ENCODE measurements at places on chromosomes 2 and 18.
A peak's percentile ranks its signal among the peaks of the same experiment; 100 is the strongest.

DNA sequence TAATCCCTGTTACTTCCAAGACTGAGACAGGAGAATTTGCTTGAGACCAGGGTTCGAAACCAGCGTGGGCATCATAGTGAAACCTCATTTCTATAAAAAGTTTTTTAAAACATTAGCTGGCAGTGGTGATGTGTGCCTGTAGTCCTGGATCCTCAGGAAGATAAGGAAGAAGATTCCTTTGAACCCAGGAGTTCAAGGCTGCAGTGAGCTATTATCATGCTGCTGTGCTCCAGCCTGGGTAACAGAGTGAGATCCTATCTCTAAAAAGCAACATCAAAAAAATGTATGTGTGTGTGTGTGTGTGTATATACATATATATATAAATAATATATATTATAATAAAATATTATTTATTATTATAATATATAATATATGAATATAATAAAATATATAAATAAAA is 1417.6 kb upstream of the CDH2 start:
- DNase-seq, result no peak

DNA sequence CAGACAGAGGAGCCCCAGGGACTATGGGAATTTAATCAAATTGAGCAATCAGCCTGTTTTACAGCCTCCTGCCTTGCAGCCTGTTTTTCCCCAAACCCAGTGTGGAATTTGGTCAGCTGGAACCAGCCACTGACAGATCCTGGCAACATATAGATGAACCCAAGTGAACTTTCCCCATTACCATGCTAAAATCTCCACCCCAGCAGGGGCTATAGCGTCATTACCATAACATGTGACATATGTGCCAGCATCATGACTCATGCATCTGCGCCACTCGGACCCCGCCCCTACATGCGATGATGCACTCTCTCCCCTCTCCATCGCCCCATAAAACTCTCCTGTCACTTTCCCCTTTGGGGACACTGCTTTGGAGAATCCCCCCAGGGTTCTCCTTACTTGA is 17.3 kb upstream of the FEZ2 start:
- no peak for DNase-seq

DNA sequence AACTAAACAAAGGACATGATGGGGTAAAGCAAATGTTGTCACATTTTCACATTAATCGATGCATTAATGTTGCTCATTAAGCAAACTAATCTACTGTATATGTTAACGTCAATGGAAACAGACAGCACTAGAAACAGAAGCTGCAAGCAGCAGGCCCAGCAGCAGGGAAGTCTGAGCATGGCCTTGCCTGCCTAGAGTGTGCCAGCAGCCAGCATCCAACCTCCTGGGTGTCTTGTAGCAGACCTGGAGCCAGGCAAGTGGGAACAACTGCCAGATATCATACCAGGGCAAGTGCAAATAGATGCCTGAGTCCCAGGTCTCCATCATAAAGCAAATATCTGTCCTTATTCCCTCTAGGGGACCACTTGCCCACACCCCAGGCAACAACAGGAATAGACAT is 319.0 kb downstream of the LRRTM1 start:
- no peak for DNase-seq

DNA sequence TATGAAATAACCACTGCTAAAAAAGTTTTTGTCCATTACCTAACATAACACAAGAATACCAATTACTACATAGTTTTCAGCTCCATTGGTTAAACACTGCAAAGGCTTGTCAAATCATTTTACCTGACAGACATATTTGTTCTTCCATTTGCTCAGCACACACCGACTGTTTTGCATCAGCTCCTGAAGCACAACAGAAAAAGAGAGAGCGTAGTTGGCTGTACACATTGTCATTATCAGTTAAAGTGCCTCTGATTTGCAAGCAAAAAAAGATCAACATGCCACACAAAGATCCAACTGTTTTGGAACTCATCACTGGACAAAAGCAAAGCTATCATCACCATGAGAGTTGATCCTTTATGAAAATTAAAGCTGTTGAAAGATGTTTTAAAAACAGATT is 103.8 kb downstream of the WDPCP start:
- DNase-seq, result no peak

DNA sequence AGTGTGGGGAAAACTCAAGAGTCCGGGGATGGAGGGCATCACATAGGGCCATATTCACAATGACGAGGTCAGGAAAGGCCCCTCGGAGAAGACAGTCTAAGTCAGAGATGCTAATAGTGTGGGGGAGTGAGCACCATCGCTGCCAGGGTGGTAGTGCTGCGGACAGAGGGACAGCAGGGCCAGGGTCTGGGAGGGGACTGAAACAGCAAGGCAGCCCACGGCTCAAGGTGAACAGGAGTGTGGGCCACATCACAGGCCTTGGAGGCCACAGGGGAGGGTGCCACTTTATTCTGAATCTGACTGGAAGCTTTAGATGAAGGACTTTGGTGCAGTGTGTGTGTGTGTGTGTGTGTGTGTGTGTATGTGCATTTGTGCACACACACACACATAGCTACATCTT is 130.9 kb upstream of the GLI2 start:
- DNase-seq, result no peak

DNA sequence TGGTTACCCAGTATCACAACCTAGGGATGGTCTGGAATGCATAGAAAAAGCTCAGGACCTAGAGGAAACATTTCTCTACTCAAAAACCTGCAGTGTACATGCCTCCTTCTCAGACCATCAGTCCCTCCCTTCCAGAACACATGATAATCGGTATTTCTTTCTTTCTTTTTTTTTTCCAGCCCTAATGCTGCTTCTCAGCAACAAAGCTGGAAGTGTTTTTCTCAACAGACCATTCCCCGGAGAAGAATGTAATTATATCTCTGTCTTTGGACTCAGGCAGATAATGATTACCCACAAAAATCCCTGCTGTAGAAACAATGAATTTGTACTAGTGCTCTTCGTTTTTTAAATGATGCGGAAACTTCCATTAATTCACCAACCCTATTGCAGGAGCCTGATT is 44.1 kb upstream of the NDUFV2 start:
- no peak for DNase-seq

- no peak for DNase-seq
These were observed 78.3 kb upstream of the MAP4K3 start for GRCh38 chr2:39515273-39515896.

GRCh38 chr2:231612109-231612455 is 19.4 kb downstream of the TEX44 start:
- no peak for DNase-seq

GRCh38 chr2:10036095-10036884 is 7.1 kb upstream of the KLF11 start:
- no peak for DNase-seq

DNA sequence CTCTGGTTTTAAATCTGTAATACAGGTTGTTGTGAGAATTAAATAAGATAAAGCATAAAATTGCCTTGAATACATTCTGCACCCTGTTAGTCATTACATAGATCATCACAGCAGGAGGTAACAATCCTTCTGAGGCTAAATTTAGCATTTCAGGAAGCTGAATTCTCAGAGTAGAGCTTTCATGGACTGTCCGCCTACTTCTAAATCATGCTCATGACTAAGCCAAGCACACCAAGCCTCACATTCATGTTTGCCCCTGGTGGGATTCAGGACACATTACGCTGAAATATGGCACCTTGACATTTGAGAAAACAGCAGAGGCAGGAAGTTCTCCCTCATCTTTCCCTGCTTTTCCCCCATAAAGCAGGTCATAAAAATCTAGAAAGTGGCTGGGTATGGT is 16.6 kb upstream of the PIK3C3 start:
- no peak for DNase-seq

- no peak for DNase-seq
These were observed 67.9 kb upstream of the PNPT1 start for GRCh38 chr2:55761526-55761925.

DNA sequence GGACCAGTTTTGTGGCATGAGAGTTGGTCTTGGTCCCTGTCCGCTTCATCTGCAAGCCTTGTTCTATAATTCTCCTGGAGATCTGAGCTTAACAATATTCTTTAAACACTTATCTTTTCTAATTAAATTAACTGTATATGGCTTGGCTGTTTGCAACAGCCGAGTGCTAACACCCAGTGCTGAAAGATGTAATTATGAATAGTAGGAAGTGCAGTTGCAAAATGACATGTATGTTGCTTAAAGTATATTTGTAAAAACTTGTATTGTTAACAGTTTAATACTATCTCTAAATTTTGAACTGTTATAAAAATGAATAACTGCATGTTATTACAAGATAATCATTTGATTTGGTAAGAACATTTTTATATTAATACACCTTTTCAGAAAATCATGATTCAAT is 45.1 kb downstream of the CCDC102B start:
- DNase-seq, result no peak

DNA sequence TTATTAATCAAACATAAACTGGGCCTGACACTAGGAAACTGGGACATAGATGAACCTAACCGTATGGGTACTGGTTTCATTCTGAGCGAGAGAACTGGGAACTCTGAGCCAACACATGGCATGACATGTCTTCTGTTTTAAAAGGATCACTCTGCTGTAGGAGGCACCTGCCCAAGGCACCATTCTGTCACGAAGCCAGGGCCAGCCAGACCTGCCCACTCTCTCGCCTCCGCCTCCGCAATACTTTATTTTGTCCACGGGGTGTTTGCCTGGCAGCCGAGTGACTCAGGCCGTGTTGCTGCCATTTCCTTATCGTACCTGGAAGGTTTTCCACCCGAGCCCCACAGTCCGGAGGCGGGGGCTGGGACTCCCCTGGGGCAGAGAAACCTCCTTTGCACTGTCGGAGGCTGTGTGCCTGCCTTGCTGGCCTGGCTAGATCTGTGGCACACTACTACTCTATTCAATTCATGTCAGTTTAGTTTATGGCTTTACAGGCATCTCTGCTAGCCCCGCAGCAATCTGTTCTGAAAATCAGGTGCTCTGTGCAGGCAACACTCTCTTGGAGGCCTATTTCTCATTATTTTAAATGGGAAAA is 120.4 kb upstream of the ACKR3 start:
- DNase-seq, result no peak

DNA sequence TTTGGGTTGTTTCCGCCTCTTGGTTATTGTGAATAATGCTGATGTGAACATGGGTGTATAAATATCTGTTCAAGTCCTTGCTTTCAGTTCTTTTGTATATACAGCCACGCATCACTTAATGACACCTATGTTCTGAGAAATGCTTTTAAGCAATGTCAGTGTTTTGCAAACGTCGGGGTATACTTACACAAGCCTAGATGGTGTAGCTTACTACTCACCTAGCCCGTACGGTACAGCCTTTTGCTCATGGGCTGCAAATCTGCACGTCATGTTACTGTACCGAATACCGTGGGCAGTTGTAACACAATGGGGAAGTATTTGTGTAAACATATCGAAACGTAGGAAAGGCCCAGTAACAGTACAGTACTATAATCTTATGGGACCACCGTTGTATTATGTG is 12.4 kb downstream of the RALB start:
- no peak for DNase-seq

DNA sequence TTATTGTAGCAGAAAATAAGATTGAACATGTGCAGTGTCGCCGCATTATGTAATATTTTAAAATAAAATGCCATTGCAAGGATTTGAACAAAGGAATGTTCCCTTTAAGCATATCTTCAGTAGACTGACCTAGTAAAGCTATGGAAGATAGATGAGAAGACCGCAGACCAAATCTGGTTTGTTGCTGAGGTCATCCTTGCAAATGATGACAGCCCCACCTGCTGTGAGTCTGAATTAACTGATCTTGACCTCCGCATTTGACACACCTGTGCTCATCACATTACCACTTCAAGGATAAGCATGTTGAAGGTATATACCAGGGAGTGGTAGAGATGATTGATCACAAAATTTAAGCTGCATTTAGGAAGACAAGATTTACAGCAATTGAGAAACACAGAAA is 96.2 kb downstream of the NYAP2 start:
- DNase-seq, result peak; percentile 10

- no peak for DNase-seq
These were observed 117.1 kb downstream of the FSHR start for GRCh38 chr2:49037197-49037596.

- no peak for DNase-seq
These were observed 75.6 kb upstream of the REG3A start for GRCh38 chr2:79235135-79235534.

DNA sequence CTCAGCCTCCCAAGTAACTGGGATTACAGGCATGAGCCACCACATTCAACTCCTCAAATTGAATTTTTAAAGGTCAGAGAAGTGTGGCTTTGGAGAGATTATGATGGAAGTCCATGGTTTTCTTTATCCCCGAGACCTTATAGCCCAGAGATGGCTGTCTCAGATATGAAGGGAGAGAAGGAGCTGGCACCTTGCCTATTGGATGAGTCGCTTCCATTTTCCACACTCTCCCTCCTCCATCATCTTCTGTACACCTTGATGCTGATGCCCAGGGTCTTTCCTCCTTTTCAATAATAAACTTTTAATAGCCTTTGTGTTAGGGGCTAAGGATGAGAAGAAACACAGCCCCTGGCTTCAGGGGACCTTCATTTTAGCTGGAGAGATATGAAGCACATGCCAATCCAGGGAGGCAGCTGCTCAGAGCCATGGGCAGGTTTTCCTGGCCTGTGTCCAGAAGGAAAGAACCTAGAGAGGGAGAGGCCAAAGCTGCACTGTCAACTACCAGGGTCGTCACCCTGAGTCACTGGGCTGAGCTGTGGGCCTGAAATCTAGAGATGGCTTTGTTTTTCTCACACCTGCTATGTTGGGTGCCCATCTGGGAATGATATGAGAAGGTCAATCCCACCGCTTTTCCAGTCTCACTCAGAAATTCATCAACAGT is 146.0 kb upstream of the SERTAD2 start:
- DNase-seq, result peak; percentile 43

- peak; percentile 18 for DNase-seq
These were observed 106.2 kb downstream of the CCDC141 start for GRCh38 chr2:178943745-178944144.

GRCh38 chr2:43218702-43219382 is 7.6 kb downstream of the ZFP36L2 start:
- DNase-seq, result no peak

DNA sequence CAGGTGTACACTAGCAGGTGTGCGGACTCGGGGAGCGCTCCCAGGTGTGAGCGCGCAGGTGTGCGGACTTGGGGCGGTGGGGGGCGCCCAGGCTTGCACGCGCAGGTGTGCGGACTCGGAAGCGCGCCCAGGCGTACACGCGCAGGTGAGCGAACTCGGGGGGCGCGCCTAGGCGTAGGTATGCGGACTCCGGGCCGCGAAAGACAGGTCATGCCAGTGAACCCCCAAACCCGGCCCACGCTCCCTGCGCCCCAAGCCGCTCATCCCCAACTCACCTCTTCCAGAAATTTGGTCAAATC is 342 bp downstream of the CYB5A start:
- no peak for DNase-seq

- DNase-seq, result no peak
These were observed 59.2 kb downstream of the LRRC30 start for GRCh38 chr18:7290077-7290476.

- peak; percentile 4 for DNase-seq
These were observed 917.6 kb upstream of the ACVR2A start for GRCh38 chr2:146927080-146927711.

GRCh38 chr2:67752199-67752598 is 310.6 kb downstream of the C1D start:
- DNase-seq, result no peak

GRCh38 chr18:34223893-34224422 is 755 bp downstream of the NOL4 start:
- DNase-seq, result no peak
